Gastrocnemius medialis (tissue), 4 donors: ENCODE measurements at places on chromosomes 1 and 21. TPM values are rescaled to one million over a fixed set of nuclear protein-coding genes. Genes with fewer than 3 reads are reported as not detected.

DNA sequence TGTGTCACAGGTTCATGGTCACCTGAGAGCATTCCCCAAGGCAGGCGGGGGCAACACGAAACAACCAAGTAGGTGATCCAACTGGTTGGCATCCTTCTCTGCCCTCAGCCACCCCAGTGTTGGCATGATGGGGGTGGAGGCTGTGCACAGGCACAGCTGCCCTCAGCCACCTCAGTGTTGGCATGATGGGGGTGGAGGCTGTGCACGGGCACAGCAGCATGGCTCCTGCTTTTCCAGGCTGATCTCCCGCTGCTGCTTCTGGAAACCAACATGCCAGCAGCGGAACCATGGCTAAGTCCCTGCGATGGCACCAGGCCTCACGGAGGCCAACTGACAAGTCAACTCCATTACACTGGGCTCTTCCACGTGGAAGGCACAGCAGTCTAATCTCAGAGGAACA is 447.8 kb downstream of the PTPRU start:
- no peaks in the 10 kb centered on the region for H3K4me1 ChIP-seq
- no peak for DNase-seq
- H3K27me3 ChIP-seq: no peaks in the 10 kb centered on the region
- no peaks in the 10 kb centered on the region for H3K36me3 ChIP-seq

DNA sequence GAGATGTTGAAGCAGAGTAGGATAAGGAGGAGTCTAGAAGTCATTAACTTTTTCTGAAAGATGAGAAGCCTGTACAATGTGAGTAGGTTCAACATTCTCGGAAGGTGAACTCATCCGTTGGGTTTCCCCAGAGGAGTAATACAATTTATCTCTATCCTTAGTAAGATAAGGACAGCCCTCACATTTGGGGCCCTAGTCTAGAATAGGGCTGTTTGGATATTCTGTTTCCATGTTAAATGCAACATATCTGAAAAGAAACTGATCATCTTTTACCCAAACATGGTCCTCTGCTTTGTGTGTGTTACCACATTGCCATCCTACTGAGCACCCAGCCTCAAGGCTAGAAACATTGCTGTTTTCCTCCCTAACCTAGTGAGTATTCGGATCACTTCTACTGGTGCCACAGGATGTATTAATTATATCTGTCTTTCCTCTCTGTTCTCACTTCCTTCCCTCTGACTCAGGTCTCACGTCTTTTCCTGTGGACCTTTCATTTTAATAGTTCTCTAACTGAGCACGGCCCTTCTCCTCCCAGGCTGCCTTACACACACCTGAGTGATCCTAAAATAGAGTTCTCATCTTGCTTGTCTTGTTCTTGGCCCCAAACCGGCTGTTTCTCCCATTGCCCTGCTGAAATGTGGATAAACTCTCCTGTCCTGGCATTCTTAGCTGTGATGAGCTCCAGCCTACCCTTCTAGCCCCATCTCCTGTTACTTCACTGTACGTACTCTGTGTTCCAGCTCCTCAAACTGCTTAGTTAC is 91.7 kb downstream of the CDC14A start:
- no peaks in the 10 kb centered on the region for H3K27me3 ChIP-seq
- no peak overlapping the region for H3K4me3 ChIP-seq
- peak; percentile 19 for DNase-seq
- H3K4me1 ChIP-seq: peaks cover 13% of the 10 kb centered on the region

DNA sequence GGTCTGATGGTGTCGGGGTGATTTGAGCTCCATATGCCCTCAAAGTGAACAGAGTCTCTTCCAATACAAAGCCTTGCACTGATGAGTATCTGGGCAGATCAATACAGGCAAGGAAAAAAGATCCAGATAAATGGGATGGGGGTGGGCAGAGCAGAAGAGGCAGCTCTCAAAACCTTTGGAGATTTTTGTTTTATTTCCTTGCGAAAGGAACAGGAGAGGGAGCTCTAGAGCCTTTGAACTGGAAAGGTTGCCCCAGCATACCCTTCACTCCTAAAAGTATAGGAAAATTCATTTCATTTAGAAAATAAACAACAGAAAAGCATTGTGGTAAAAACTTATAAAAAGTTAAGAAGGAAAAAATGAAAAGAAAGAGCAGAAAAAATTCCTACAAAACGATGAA is 31.4 kb upstream of the OLIG2 start:
- H3K4me1 ChIP-seq: no peaks in the 10 kb centered on the region
- H3K27ac ChIP-seq: no peak overlapping the region
- DNase-seq: no peak
- no peak overlapping the region for H3K4me3 ChIP-seq
- H3K27me3 ChIP-seq: no peaks in the 10 kb centered on the region

GRCh38 chr1:159977364-159978106 is 23.5 kb upstream of the SLAMF9 start:
- H3K27me3 ChIP-seq: peaks cover 8% of the 10 kb centered on the region
- H3K27ac ChIP-seq: no peak overlapping the region
- H3K4me1 ChIP-seq: no peaks in the 10 kb centered on the region
- no peaks in the 10 kb centered on the region for H3K36me3 ChIP-seq
- H3K4me3 ChIP-seq: no peak overlapping the region
- DNase-seq: no peak

GRCh38 chr1:10613340-10613739 is 138.6 kb downstream of the PEX14 start:
- H3K4me1 ChIP-seq: peaks cover 22% of the 10 kb centered on the region
- DNase-seq: no peak
- no peaks in the 10 kb centered on the region for H3K36me3 ChIP-seq
- H3K4me3 ChIP-seq: no peak overlapping the region

PEAR1 gene
- 7.4 TPM for total RNA-seq
